ENCODE measurements at places on chromosomes 7 and 10.

- H3K36me3 ChIP-seq = no peaks in the 10 kb centered on the region
- H3K4me1 ChIP-seq = no peaks in the 10 kb centered on the region
- DNase-seq = no peak
- H3K27ac ChIP-seq = no peak overlapping the region
- no peak overlapping the region for H3K4me3 ChIP-seq
Observed at GRCh38 chr7:146175716-146176115, 59.1 kb downstream of the CNTNAP2 start.

GRCh38 chr10:1316809-1317143 is 260.6 kb downstream of the WDR37 start:
- H3K27ac ChIP-seq = no peak overlapping the region
- no peaks in the 10 kb centered on the region for H3K36me3 ChIP-seq
- peaks cover 6% of the 10 kb centered on the region for H3K27me3 ChIP-seq
- no peak overlapping the region for H3K4me3 ChIP-seq
- H3K4me1 ChIP-seq = no peaks in the 10 kb centered on the region

DNA sequence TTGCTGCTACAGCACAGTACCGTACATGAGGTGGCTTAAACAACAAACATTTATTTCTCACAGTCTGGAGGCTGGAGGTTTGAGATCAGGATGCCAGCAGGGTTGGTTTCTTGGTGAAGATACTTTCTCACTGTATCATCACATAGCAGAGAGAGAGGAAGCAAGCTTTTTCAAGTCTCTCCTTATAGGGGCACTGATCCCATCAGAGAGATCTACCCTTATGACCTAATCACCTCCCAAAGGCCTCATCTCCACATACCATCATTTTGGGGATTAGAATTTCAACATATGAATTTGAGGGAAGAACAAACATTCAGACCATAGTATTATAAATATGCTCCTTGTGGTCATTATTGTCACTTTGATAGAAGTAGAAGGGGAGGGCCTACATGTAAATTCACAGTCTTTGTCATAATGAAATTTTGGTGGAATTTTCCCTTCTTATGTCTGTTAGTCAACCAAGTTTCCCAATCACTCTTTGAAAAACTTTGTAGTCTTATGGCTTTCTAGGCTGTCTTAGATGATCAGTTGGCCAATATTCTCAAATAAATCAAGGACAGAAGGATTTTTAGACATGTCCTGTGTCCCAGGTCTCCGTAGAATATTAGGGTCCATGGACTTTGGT is 606.2 kb downstream of the LRMDA start:
- no peak overlapping the region for H3K27ac ChIP-seq
- no peak for DNase-seq
- H3K4me3 ChIP-seq = no peak overlapping the region

DNA sequence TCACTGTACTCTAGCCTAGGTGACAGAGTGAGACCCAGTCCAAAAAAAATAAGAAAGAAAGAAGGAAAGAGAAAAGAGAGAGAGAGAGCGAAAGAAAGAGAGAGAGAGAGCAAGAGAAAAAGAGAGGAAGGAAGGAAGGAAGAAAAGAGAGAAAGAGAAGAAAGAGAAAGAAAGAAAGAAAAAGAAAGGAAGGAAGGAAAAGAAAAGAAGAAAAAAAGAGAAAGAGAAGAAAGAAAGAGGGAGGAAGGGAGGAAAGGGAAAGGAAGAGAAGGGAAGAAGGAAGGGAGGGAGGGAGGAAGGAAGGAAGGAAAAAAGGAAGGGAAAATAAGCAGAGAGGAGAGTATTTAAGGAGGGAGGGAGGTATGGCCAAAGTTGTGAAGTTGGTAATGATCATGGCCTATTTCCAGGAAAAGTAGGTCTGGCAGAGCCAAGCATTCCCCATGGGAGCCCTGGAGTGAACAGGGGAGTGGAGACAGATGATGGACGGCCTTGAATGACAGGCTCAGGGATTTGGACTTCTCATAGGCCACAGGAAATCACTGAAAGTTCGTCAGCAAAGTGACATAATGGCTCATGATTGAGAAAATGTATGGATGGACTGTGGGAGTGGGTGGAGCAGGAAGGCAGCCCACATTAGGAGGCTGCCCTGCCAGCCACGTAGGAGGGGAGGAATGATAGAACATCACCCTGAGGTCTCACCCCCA is 44.8 kb upstream of the CUX1 start:
- H3K27me3 ChIP-seq = no peaks in the 10 kb centered on the region
- DNase-seq = no peak
- H3K4me3 ChIP-seq = no peak overlapping the region
- H3K36me3 ChIP-seq = no peaks in the 10 kb centered on the region
- H3K27ac ChIP-seq = no peak overlapping the region

- H3K4me3 ChIP-seq = no peak overlapping the region
- no peaks in the 10 kb centered on the region for H3K27me3 ChIP-seq
- no peaks in the 10 kb centered on the region for H3K4me1 ChIP-seq
- H3K27ac ChIP-seq = no peak overlapping the region
- no peak for DNase-seq
Observed at GRCh38 chr7:137480824-137481365, 137.4 kb upstream of the PTN start.
